ENCODE measurements at places on chromosomes 2 and 18. TPM values are rescaled to one million over a fixed set of nuclear protein-coding genes. Genes with fewer than 3 reads are reported as not detected.

LRP1B gene
- under 0.01 TPM for total RNA-seq

MTX2 gene
- 18.5 TPM for total RNA-seq

RNF181 gene
- 290 TPM for total RNA-seq

KLHL41 gene
- 0.85 TPM for total RNA-seq

CNDP1 gene
- not detected for total RNA-seq

SKOR2 gene
- not detected for total RNA-seq

DTNB gene
- total RNA-seq, result 2.5 TPM

OTX1 gene
- total RNA-seq, result 0.14 TPM

CREG2 gene
- total RNA-seq, result 0.14 TPM

ZNF407 gene
- 17.8 TPM for total RNA-seq

CNOT9 gene
- 29.2 TPM for total RNA-seq

LRRTM4 gene
- not detected for total RNA-seq

MOCOS gene
- 11.0 TPM for total RNA-seq

ANKRD53 gene
- total RNA-seq, result 0.37 TPM

CCDC74A gene
- 11.5 TPM for total RNA-seq

FBXO15 gene
- 1.1 TPM for total RNA-seq

GFPT1 gene
- total RNA-seq, result 63.1 TPM

TSGA10 gene
- 3.4 TPM for total RNA-seq

TLX2 gene
- total RNA-seq, result not detected

STPG4 gene
- total RNA-seq, result 0.37 TPM

CCDC74B gene
- 6.5 TPM for total RNA-seq

MC2R gene
- not detected for total RNA-seq
